HFFc6 (cell line): ENCODE measurements at places on chromosomes 7 and 10. TPM values are rescaled to one million over a fixed set of nuclear protein-coding genes. Genes with fewer than 3 reads are reported as not detected.

ARHGEF5 gene
- total RNA-seq = 0.02 TPM in 1 of 3 replicates, not detected in the others

GRCh38 chr10:84537447-84537931 is 209.1 kb downstream of the CCSER2 start:
- peak; percentile 50 for DNase-seq
- peaks cover 6% of the 10 kb centered on the region for H3K27me3 ChIP-seq
- no peak overlapping the region for H3K27ac ChIP-seq
- no peak overlapping the region for H3K4me3 ChIP-seq
- H3K36me3 ChIP-seq = peaks cover 7% of the 10 kb centered on the region; the same call in 1 of the 2 replicates

PSAP gene
- 377 to 634 TPM (median 517 TPM) in 3 replicates for total RNA-seq

DNA sequence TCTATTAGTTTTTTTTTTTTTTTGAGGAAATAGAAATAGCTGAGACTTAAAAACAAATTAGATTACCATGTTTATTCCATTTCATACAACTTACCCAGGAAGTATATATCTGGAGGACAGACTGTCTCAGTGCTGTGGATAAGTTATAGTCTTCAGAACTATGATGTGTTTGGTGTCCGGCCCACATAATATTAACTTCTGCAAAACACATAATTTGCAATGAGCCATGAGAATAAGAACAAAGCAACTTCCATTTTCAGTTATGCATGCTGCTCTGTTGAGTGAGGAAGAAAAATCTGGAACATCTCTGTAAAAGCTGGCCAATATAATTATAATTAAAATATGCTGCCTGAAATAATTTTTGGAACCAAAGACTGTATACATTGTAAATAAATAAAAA is 130.9 kb downstream of the AGMO start:
- H3K4me1 ChIP-seq = peaks cover 6% of the 10 kb centered on the region; the same call in 1 of the 2 replicates
- no peak for DNase-seq
- H3K27me3 ChIP-seq = no peaks in the 10 kb centered on the region
- no peak overlapping the region for H3K4me3 ChIP-seq
- H3K27ac ChIP-seq = no peak overlapping the region
- H3K36me3 ChIP-seq = no peaks in the 10 kb centered on the region

GRCh38 chr10:110392121-110392520 is 87.4 kb upstream of the SMNDC1 start:
- H3K4me3 ChIP-seq = no peak overlapping the region
- H3K4me1 ChIP-seq = peaks cover 54% of the 10 kb centered on the region
- no peaks in the 10 kb centered on the region; the same call in 1 of the 2 replicates for H3K27me3 ChIP-seq
- DNase-seq = no peak
- H3K27ac ChIP-seq = no peak overlapping the region
- H3K36me3 ChIP-seq = no peaks in the 10 kb centered on the region

DNA sequence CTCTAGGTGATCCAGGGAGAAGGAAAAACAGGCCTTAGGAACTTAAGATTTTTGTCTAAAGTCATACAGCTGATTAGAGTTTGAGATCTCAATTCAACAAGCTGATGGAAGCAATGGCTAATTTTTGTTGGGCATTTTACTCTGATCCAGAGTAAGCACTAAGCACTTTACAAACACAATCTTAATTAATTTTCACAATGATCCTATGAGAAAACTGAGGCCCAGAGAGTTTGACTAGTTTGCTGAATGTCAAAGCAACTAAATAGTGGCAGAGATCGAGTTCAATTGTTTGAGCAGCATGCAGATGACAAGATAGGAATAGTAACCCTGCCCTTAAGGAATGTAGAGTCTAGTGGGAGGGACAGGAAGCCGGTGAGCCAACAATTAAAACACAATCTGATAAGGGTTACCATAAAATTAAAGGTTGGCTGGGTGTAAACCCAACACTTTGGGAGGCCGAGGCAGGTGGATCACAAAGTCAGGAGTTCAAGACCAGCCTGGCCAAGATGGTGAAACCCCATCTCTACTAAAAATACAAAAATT is 13.5 kb upstream of the RPEL1 start:
- peak overlapping the region; percentile 92 for H3K27ac ChIP-seq
- peak; percentile 13 for DNase-seq
- no peaks in the 10 kb centered on the region for H3K27me3 ChIP-seq
- peak overlapping the region; percentile 49 for H3K4me3 ChIP-seq

OR9A2 gene
- total RNA-seq = not detected in 3 replicates

DNA sequence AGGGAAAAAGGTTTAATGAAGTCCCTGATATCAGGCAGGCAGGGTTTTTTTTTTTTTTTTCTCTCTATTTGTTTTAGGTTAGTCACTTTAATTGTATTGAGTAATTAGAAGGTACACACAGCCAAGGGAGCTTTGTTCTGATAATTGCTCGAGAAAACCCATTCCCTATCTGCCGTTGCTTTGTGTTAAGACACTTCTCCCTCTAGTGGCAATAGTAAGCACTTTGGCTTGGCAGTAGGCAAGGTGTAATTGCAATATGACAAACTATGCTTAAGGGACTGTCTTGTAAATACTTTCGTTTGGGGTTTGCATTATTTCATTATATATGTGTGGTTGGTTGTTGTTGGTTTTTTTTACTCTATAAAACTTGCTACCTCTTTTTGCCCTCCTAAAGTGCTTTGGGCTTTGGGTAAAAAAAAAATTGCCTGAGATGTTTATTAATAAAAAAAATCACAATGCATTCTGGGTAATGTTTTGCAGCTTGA is 113.4 kb downstream of the BTRC start:
- no peak overlapping the region for H3K27ac ChIP-seq
- H3K4me1 ChIP-seq = peaks cover 7% of the 10 kb centered on the region; the same call in 1 of the 2 replicates
- H3K4me3 ChIP-seq = no peak overlapping the region
- H3K36me3 ChIP-seq = no peaks in the 10 kb centered on the region

GRCh38 chr10:132632091-132632561 is 94.5 kb downstream of the INPP5A start:
- no peaks in the 10 kb centered on the region; the same call in none of the 2 replicates for H3K27me3 ChIP-seq
- DNase-seq = no peak
- H3K27ac ChIP-seq = no peak overlapping the region
- peaks cover 60% of the 10 kb centered on the region for H3K4me1 ChIP-seq
- peaks cover 6% of the 10 kb centered on the region; the same call in 1 of the 2 replicates for H3K36me3 ChIP-seq
- H3K4me3 ChIP-seq = no peak overlapping the region

DNA sequence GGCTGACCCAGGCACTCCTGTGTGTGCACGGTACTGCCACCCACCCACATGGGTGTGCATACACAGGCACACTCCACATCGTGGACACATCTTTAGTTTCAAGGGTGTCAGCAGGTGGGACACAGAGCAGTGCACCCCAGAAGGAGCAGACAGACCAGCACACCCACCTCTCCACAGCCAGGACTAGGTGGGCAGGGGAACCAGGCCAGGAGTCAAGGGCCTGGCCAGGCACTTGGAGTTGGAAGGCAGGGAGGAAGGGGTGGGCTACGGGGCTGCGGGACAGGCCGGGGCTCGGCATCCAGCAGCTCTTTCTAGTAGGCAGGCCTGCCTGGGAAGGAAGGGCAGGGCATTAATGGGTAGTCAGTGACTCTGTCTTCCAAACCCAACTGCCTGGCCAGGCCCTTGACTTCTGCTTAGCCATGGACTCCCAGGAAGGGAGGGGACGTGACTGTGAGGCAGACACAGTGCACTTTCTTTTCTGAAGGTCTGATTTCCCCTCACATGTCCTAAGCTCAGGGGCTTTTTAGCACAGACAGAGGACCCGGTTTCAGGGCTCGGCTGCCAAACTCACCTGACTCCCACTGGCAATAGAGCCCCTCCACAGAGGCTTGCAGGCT is 14.6 kb downstream of the RASGEF1A start:
- no peak overlapping the region for H3K27ac ChIP-seq
- H3K27me3 ChIP-seq = peaks cover 26% of the 10 kb centered on the region
- no peak for DNase-seq
- no peak overlapping the region for H3K4me3 ChIP-seq

PDK4 gene
- total RNA-seq = not detected in 3 replicates

WDR86 gene
- not detected in 3 replicates for total RNA-seq

CCDC3 gene
- 0.07 to 0.09 TPM in 2 of 3 replicates, not detected in the other for total RNA-seq

- peaks cover 48% of the 10 kb centered on the region for H3K4me1 ChIP-seq
- H3K27me3 ChIP-seq = peaks cover 20% of the 10 kb centered on the region
- peaks cover 30% of the 10 kb centered on the region for H3K36me3 ChIP-seq
- peak overlapping the region; percentile 100 for H3K27ac ChIP-seq
These were observed 1.2 kb upstream of the CALU start for GRCh38 chr7:128737867-128738385.

CHCHD1 gene
- total RNA-seq = 22.2 to 29.6 TPM (median 27.3 TPM) in 3 replicates

- no peak for DNase-seq
- H3K36me3 ChIP-seq = no peaks in the 10 kb centered on the region
- no peak overlapping the region for H3K4me3 ChIP-seq
These were observed 19.1 kb downstream of the WDR86 start for GRCh38 chr7:151390598-151391357.

- no peak for DNase-seq
- H3K4me3 ChIP-seq = no peak overlapping the region
- H3K27ac ChIP-seq = no peak overlapping the region
- H3K27me3 ChIP-seq = no peaks in the 10 kb centered on the region; the same call in 1 of the 2 replicates
- H3K36me3 ChIP-seq = peaks cover 12% of the 10 kb centered on the region
- H3K4me1 ChIP-seq = no peaks in the 10 kb centered on the region
These were observed 244.2 kb downstream of the CREB5 start for GRCh38 chr7:28656529-28656928.

- no peaks in the 10 kb centered on the region; the same call in 1 of the 2 replicates for H3K27me3 ChIP-seq
- H3K27ac ChIP-seq = peak overlapping the region; percentile 98
- no peak overlapping the region for H3K4me3 ChIP-seq
These were observed 184.5 kb upstream of the INHBA start for GRCh38 chr7:41887416-41887815.

GRCh38 chr10:106267591-106267990 is 896.9 kb downstream of the SORCS1 start:
- H3K4me1 ChIP-seq = no peaks in the 10 kb centered on the region; the same call in 1 of the 2 replicates
- DNase-seq = no peak

DNA sequence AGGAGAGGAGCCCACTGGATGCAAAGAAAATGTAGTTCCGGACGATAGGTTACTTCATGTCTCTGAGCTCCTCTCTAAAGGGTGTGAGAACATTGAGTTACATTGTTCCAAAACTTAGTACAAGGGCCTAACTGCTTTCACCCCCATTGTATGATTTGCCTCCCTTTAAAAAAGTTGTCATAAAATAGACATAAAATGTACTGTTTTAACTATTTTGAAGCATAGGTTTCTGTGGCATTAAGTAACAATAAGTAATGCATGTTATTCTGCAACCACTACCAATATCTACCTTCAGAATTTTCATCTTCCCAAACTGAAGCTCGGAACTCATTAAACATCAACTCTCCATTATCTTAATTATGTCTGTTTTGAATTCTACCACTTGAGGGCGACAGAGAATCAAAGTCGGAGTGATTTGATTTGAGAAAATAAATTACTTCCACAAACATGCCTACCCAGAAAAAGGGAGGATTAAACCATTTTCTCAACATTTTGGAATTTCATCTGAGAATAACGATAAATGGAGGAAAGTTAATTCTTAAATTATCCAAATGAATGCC is 2.7 kb downstream of the IGFBP1 start:
- peak; percentile 36 for DNase-seq
- peaks cover 20% of the 10 kb centered on the region for H3K27me3 ChIP-seq
- no peak overlapping the region for H3K27ac ChIP-seq
- H3K4me3 ChIP-seq = no peak overlapping the region
- H3K36me3 ChIP-seq = no peaks in the 10 kb centered on the region
- peaks cover 7% of the 10 kb centered on the region; the same call in 1 of the 2 replicates for H3K4me1 ChIP-seq

SMO gene
- 0.10 to 1.1 TPM (median 0.23 TPM) in 3 replicates for total RNA-seq

DNA sequence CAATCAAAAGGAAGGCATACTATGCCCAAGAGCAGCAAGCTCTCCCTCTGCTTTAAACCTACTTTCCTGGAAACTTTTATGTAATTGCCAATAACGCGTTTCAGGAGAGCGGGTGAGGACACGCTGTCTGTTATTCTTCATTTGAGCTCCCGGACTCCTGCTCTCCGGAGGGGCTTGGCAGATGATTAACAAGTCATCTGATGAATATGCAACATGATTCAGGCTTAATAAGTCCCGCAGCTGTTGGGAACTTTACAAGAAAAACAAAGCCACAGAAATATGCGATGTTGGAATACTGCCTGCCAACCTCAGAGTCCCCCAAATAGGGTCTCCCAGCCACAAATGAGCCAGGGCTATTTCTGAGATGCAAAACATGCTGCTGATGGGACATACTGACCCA is 348.0 kb downstream of the GPAM start:
- no peak for DNase-seq
- H3K27ac ChIP-seq = no peak overlapping the region
- no peaks in the 10 kb centered on the region for H3K4me1 ChIP-seq
- H3K27me3 ChIP-seq = no peaks in the 10 kb centered on the region

- peaks cover 13% of the 10 kb centered on the region for H3K4me1 ChIP-seq
- DNase-seq = no peak
- H3K36me3 ChIP-seq = no peaks in the 10 kb centered on the region
- H3K27ac ChIP-seq = no peak overlapping the region
These were observed 149.8 kb downstream of the DOCK4 start for GRCh38 chr7:112056409-112056808.

DNA sequence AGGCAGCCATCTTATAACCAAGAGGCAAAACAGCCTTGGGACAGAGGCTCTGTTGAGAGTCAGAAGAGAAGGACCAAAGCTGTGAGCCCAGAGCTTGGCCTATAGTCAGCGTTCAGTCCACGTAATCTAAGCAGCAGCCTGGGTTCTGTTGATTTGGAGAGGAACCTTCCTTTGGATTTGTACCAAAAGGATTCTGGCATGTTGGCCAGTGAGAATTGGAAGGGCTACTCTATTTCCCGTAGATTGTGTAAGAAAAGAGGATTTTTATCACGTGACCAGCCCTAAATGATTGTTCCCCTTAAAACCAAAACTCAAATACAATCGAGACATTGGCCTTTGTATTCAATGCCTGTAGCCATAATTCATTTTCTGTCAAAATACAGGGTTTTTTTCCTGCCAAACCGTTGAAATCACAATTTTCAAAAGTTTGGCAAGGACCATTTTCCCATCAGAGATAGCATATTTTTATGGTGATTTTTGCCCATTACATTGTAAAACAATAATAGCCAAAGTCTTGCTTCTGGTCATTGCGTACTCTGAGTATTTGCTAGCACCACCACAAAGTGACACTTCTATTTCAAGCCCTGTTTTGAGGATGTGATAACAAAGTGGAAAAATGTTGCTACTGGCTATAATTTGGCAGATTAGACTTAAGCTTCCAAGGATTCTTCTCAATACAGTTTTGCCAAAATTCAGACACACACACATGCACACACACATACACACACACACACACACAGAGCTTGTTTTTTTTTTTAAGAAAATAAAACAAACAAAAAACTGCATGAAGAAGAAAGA is 23.1 kb upstream of the BMPER start:
- H3K36me3 ChIP-seq = no peaks in the 10 kb centered on the region
- H3K27ac ChIP-seq = no peak overlapping the region
- peaks cover 5% of the 10 kb centered on the region; the same call in 1 of the 2 replicates for H3K27me3 ChIP-seq
- no peak for DNase-seq
- peaks cover 33% of the 10 kb centered on the region for H3K4me1 ChIP-seq
